Stimulated activated CD4-positive, alpha-beta T cell treated with anti-CD3 and anti-CD28 coated beads, Interleukin-12 subunit alpha, Interleukin-12 subunit beta, amount 100 ng/mL, for 48 hours (primary cell): ENCODE measurements at places on chromosomes 2 and 18.

DNA sequence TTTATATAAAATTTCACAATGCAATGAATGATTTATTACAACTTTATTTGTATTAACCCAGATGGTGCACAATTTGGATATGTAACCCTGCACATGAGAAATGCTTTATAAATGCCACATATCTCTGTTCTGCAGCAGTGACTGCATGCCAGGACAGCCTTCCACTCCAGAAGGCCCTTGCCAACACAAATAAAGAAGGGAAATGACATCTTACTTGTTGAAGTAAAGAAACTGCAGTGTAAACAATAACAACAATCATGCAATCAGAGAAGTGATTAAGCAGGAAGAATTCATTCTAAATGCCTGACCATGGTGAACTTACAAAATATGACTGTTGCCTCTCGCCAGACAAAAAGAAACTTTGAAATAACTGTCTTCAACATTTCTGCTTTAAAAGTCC lies 129.9 kb upstream of the CHST9 start:
- DNase-seq, result no peak

GRCh38 chr2:42742740-42743658 lies 20.9 kb downstream of the OXER1 start:
- DNase-seq, result no peak

- DNase-seq, result peak; percentile 8
Observed at GRCh38 chr2:44941551-44942234, at the start of gene SIX3. SIX3 (plus strand) TSS chr2:44941702; CDS start chr2:44942105, 403 bp downstream.

DNA sequence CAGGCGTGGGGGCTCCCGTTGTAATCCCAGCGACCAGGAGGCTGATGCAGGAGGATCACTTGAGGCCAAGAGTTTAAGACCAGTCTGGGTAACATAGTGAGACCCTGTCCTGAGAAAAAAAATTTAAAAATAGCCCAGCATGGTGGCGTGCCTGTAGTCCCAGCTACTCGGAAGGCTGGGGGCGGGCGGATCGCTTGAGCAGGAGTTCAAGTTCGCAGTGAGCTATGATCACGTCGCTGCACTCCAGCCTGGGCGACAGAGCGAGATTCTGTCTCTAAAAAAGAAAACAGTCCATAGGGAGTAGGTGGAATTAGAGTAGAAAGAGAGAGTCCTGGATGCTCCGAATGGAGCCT lies 325 bp upstream of the TTLL4 start:
- DNase-seq, result no peak

GRCh38 chr2:47083886-47084687 lies 71.0 kb downstream of the STPG4 start:
- no peak for DNase-seq

- DNase-seq, result no peak
Observed at GRCh38 chr2:191355170-191355758, 110.1 kb downstream of the MYO1B start.

GRCh38 chr2:8525236-8525581 lies 156.6 kb upstream of the ID2 start:
- no peak for DNase-seq

- DNase-seq, result no peak
Observed at GRCh38 chr18:55844382-55844781, 256.4 kb upstream of the TCF4 start.
